Activated CD4-positive, alpha-beta T cell treated with anti-CD3 and anti-CD28 coated beads for 24 hours (primary cell): ENCODE measurements at places on chromosomes 1 and 21.

GRCh38 chr1:160359559-160360226, 7.2 kb upstream of the NHLH1 start:
- DNase-seq = no peak

- no peak for DNase-seq
Observed at GRCh38 chr1:108627256-108627655, 33.6 kb downstream of the HENMT1 start.

DNA sequence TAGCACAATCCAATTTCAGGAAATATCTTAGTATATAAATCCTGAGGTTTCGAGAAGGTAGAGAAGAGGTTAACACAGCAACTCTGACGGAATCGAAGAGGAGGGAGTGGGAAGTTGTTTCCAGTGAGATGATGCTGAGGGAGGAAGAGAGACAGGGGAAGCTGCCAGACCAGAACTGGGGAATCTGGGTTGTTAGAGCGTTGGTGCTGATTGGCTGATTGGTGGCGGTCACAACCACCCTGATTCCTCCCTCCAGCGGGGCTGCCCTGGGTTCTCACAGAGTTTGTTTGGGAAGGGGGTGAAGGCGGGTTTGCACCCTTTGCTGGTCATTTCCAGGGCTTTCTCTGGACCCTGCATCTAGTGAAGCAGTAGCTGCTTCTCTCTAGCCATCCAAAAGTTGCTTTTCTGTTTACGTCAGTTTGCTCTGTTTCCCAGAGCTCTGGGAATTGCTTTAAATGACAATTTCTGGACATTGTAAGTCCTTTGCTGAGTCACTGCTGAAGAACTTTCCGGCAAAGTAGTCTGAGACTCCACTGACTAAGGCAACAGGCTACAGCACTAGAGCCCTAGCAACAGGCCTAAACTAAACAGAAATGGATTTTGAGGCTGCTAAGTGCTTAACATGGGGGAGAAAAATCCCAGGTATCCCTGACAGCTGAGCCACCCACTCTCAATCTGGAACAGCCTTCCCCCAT, 90.1 kb downstream of the TENT5C start:
- no peak for DNase-seq

- DNase-seq = no peak
Observed at GRCh38 chr1:72064196-72065075, 217.9 kb downstream of the NEGR1 start.

DNA sequence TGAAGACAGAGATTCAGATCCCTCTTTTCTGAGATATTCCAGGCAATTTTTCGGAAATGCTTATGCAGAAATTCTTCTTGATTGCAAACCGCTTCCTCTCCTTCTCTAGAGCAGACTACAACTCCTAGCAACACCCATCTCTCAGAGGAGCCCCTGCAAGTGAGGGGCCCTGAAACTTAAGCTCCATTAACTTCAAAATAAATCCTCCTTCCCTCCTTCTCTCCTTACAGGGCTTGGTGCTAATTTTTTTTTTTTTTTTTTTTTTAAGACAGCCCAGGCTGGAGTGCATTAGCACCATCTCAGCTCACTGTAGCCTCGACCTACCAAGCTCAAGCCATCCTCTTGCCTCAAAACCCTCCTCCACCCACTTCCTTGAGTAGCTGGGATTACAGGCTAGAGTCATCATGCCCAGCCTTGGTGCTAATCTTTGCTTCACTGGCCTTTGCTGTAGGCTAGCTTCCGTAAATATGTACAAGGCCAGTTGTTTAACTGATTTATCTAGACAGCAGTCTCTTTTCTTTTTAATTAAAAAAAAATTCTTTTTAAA, 30.2 kb upstream of the SFPQ start:
- no peak for DNase-seq

DNA sequence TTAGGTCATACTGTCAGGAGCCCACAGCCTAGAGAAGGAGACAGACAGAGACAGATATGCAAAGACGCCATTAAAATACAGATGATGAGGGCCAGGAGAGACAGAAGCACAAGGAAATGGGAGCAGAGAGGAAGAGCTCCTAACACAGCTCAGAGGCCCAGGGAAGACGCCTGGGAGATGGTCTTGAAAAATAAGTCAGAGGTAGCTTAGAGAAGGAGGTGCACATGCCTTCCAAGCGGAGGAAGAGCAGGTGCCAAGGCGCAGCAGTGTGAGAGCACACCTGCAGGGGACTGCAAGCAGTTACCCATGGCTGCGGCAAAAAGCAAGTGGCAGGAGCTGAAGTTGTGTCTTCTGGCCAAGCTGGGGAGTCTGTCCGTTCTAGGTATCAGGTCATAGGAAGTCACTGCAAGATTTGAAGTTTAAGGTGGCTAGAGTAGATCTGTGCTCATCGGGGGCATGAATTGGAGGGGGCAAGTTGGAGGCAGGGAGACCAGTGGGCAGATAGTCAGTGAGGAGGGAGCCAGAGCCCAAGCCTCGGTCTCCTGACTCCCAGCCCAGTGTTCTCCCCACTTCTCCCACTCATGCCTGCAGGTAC, 1.3 kb upstream of the TRABD2B start:
- no peak for DNase-seq

- DNase-seq = no peak
Observed at GRCh38 chr1:216587715-216588114, 135.5 kb downstream of the ESRRG start.

- no peak for DNase-seq
Observed at GRCh38 chr1:230273141-230273710, 152.9 kb downstream of the PGBD5 start.

DNA sequence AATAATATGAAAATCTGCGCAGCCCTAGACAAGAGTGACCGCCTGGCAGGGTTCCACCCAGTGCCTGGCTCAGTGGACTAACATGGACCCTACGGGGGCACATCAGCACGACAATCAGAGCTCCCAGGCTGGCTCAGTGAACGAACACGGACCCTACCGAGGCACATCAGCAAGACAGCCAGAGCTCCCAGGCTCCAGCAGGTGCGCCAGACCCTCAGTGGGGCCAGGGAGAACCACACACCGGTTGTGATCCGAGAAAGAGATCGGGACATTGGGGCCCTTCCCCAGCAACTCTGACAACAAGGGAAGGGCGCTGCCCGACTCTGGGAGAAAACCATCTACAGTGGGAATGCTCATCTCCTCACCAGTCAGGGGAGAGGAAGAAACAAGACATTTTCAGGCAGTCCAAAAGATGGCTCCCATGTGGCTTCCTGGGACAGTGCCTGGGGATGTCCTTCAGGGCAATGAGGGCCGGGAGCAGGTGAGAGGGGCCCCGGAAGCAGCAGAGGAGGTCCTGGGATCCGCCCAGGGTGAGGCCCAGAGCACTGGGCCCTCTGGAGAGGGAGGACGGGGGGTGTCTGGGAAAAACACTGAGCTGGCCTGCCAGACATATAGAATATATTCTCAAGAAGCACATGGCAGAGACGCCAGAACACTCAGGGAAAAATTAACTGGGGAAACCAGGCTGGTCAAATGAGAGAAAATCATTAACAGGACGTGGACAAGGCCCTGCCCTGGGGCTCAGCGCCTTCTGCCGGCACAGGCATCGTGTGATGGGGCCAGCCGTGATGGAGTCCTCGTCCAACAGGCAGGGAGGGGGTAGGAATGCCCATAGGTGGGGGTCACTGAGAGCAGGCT, 4.8 kb downstream of the ARHGEF16 start:
- DNase-seq = no peak

- DNase-seq = no peak
Observed at GRCh38 chr21:35615325-35615724, 445.0 kb downstream of the SETD4 start.

DNA sequence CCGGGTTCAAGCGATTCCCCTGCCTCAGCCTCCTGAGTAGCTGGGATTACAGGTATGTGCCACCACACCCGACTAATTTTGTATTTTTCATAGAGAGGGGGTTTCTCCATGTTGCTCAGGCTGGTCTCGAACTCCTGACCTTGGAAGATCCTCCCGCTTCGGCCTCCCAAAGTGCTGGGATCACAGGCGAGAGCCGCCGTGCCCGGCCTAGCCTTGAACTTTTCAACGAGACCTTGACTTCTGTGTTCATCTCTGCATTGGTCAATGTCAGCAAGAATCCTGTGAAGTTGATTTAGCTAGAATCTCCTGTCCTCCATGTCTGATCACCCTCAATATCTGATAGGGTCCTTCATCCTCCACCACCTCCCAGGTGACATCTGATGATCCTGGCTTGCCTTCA, 11.4 kb upstream of the CNR2 start:
- no peak for DNase-seq

DNA sequence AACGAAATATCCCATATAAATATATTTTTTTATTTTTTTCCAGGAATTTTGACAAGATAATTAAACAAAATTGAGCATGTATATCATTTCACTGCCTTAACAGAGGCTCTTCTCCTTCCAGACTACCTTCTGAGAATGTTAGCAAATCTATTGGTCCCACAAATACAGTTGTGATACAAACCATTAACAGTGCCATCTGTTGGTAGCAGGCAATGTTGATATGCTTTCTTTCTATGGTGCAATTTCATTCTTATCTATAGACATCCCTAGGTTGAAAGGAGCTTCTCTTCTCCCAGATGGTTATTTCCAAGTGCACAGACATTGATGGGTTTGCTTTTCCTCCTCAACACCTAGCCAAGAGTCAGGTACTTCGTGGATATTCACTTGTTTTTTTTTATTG, 303.6 kb downstream of the USH2A start:
- DNase-seq = no peak

DNA sequence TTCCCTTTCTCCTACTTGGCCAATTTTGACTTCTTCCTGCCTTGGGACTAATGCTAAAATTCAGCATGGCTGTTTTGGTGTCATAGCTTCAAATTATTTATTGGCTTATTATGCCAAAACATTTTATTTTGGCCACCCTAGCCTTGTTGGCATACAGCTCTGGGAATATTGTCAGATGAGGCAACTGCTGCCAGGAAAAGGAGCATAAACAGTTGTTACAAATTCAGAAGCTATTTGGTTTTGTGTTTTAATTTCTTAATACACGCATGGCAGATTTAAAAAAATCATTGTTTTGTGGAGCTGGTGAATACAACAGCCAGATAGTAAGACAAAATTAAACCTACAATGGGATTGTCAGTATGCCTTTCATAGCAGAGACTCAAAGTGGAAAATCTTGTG, 66.8 kb upstream of the BCL10 start:
- no peak for DNase-seq

GRCh38 chr1:118900643-118901440, 87.3 kb downstream of the TBX15 start:
- DNase-seq = no peak

GRCh38 chr1:176384841-176385240, 78.1 kb upstream of the PAPPA2 start:
- DNase-seq = no peak

- peak; percentile 56 for DNase-seq
Observed at GRCh38 chr1:205658943-205659581, 21.2 kb downstream of the SLC45A3 start.

- no peak for DNase-seq
Observed at GRCh38 chr1:4353090-4353856, 301.1 kb upstream of the AJAP1 start.

DNA sequence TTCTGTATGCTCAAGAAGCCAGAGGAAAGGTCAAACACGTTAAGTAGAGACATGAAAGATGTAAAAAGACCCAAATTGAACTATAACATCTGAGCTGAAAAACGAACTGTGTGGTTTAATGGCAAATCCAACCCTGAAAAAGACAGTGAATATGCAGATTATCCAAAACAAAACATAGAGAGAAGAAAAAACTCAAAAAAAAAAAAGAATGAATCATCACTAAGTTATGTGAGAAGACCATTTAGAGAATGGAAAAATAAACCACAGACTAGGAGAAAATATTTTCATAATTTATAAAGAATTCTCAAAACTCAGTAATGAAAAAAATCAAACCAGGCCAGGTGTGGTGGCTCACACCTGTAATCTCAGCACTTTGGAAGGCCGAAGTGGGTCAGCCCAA, 253.3 kb downstream of the PLPP3 start:
- DNase-seq = no peak

GRCh38 chr1:19374926-19375325, 62.8 kb downstream of the SLC66A1 start:
- DNase-seq = no peak

DNA sequence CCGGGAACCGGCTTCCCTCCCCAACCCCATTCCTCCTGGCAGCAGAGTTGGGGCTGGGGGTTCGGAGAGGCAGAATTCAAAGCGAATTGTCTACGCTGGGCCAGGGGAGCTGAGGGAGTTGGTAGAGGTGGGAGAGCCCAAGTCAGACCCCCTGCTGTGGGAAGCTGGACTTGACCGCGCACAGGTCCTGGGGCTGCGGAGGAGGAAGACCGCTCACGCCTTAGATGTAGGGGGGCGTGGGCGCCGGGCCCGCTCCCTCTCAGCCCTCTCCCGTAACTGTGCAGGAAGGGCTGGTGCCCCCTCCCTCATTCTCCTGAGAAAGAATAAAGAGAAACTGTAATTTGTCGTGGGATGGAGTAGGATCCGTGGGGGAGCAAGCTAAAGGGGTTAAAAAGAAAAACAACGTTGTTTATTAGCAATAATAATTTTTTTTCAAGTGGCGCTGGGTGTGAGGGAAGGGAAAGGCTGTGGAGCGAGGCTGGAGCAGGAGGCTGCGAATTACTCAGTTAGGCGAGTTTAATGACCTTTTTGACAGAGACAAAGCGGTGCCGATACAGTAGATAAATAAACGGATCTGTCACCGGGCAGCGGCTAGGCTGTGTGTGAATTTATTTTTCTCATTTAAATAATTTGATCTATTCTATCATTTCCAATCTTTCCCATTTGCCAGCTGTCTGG, 838 bp upstream of the GRIK3 start:
- DNase-seq = no peak

- no peak for DNase-seq
Observed at GRCh38 chr1:36157973-36158826, 2.2 kb downstream of the MAP7D1 start.

GRCh38 chr1:20390589-20391331, 95.2 kb downstream of the CAMK2N1 start:
- no peak for DNase-seq

- DNase-seq = peak; percentile 52
Observed at GRCh38 chr1:221439747-221440501, 302.0 kb downstream of the DUSP10 start.

GRCh38 chr1:220962031-220962751, 82.9 kb downstream of the HLX start:
- no peak for DNase-seq

GRCh38 chr1:170567214-170567613, 35.2 kb downstream of the GORAB start:
- DNase-seq = no peak

GRCh38 chr1:172609528-172609927, 49.4 kb upstream of the FASLG start:
- DNase-seq = no peak

GRCh38 chr1:10599194-10599861, 124.6 kb downstream of the PEX14 start:
- no peak for DNase-seq
